Activated naive CD4-positive, alpha-beta T cell treated with anti-CD3 and anti-CD28 coated beads, Interleukin-2, amount 50 U/mL, for 72 hours (primary cell): ENCODE measurements at places on chromosomes 2 and 18. TPM values are rescaled to one million over a fixed set of nuclear protein-coding genes. Genes with fewer than 3 reads are reported as not detected.

DNA sequence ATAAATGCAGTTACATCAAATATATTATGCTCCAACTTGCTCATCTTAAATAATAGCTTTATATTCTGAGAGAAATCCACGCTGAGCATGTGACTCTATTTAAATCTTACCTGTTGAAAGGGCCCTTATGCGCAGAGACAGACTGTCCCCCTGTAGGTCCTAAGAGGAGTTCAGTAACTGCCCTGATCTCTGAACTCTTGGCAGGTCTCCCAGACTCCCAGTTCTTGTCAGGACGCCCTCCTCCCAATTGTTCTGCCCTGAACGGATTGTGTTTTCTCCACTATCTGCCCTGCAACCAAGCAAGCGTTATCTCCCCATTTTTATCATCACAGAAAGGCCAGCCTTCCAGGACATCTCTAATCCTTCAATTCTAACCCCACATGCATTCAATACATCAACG lies 954.6 kb downstream of the TSN start:
- no peak for DNase-seq

- DNase-seq = no peak
Observed at GRCh38 chr2:31694444-31694843, 113.7 kb upstream of the SRD5A2 start.

GRCh38 chr2:161594445-161594844 lies 29.8 kb upstream of the SLC4A10 start:
- DNase-seq = no peak

DNA sequence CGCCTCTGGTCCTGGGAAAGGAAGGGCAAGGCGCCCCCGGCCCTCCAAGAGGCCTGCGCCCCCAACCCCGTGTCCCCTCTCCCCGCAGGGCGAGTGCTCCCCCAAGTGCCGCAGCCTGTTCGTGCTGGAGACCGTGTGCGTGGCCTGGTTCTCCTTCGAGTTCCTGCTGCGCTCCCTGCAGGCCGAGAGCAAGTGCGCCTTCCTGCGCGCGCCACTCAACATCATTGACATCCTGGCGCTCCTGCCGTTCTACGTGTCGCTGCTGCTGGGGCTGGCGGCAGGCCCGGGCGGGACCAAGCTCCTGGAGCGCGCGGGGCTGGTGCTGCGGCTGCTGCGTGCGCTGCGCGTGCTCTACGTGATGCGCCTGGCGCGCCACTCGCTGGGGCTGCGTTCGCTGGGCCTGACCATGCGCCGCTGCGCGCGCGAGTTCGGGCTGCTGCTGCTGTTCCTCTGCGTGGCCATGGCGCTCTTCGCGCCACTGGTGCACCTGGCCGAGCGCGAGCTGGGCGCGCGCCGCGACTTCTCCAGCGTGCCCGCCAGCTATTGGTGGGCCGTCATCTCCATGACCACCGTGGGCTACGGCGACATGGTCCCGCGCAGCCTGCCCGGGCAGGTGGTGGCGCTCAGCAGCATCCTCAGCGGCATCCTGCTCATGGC lies 52.4 kb downstream of the SLC66A2 start:
- DNase-seq = no peak

GRCh38 chr2:25290811-25291495 lies 50.8 kb downstream of the DNMT3A start:
- no peak for DNase-seq

DNA sequence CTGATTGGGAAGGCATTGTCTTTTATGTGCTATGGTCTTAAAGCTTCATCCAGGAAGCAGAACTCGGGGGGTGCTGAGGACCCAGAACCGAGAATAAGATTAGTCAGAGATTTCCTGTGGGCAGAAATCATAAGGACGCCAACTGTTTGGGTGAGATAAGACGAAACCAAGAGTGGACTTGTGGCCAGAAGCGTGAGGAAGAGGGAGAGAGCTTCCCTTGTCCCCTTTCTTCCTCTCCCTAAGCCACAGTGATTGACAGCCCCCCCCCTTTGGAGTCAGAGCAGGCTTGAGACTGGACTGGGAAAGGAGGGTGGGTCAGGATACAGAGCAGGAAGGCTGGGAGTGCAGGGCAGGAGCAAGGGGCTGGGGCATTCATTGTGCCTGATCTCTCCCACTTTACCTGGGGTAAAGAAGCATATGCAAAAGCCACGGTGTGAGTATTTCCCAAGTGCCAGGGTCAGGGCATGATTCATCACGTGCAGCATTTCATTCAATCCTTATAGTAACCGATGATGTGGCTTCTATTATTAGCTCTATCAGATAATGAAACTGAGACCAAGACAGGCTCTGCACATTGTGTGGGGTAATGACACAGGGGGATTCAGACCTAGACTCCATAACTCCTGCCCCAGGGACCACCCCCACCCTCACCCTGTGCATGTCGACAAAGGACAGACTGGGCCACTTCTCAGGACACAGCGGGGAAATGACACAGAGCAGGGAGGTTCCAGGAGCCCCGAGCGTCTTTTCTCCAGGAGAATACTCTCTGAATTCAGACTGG lies 3.0 kb upstream of the IL1RN start:
- no peak for DNase-seq

GRCh38 chr18:28582724-28583123 lies 405.8 kb upstream of the CDH2 start:
- no peak for DNase-seq

DNA sequence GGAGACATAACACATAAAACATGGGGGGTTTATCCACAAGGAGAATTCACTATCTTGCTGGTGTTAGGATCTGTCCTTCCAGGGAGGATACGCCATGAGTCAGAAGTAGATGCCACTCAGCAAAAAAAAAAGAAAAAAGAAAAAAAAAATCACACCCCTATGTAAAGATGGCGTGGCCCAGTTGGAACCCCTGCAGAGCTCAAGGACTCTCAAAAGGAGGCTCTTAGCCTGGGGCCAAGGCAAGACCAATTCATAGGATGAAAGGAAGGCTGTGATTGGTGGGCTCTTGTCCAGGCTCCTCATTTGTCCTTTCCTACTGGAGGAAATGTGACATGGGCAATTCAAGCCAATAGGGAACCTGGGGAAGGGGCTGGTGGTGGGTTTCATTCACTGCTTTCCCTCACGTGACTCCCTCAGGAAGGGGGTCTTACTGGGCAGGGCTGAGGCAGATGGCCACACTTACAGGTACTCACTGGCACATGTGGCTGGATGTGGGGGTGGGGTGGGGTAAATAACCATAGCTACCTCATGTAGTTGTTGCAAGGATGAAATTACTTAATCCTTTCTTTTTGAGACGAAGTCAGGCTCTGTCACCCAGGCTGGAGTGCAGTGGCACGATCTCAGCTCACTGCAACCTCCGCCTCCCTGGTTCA lies 38.7 kb upstream of the HAAO start:
- no peak for DNase-seq

- no peak for DNase-seq
Observed at GRCh38 chr2:120388222-120389035, 42.5 kb downstream of the INHBB start.

GRCh38 chr2:72148003-72148836 lies 558 bp upstream of the CYP26B1 start:
- DNase-seq = no peak

Gene SIX3
- total RNA-seq = not detected

Gene PFN4
- not detected for total RNA-seq

Gene CYTIP
- total RNA-seq = 417 TPM

Gene LRRC30
- not detected for total RNA-seq

Gene NDUFB3
- 112 TPM for total RNA-seq

Gene EVA1A
- not detected for total RNA-seq

Gene BOLL
- total RNA-seq = not detected

Gene EIF2B4
- total RNA-seq = 34.2 TPM
